Smooth muscle cell of the pulmonary artery (primary cell): ENCODE measurements at places on chromosomes 1 and 21. TPM values are rescaled to one million over a fixed set of nuclear protein-coding genes. Genes with fewer than 3 reads are reported as not detected.

Gene BSND
- total RNA-seq = not detected in 2 replicates

Gene STIL
- total RNA-seq = 1.9 and 4.0 TPM in 2 replicates

Gene IGSF9
- total RNA-seq = 0.36 TPM in 1 of 2 replicates, not detected in the other

Gene C1QA
- not detected in 2 replicates for total RNA-seq

Gene PPM1J
- total RNA-seq = 1.0 and 1.5 TPM in 2 replicates

Gene MAEL
- total RNA-seq = 0.07 TPM in 1 of 2 replicates, not detected in the other

Gene CSRP1
- 424 and 452 TPM in 2 replicates for total RNA-seq

Gene PKLR
- total RNA-seq = under 0.01 TPM in 1 of 2 replicates, not detected in the other

Gene OLFML2B
- 2.2 and 19.4 TPM in 2 replicates for total RNA-seq

Gene BTBD8
- total RNA-seq = 2.1 and 6.9 TPM in 2 replicates

Gene DENND4B
- total RNA-seq = 18.7 and 28.8 TPM in 2 replicates

Gene C1orf74
- 2.4 and 2.6 TPM in 2 replicates for total RNA-seq

Gene TFF2
- total RNA-seq = not detected in 2 replicates

Gene HSPB7
- 45.2 and 102 TPM in 2 replicates for total RNA-seq

Gene PGBD5
- total RNA-seq = 0.17 and 0.20 TPM in 2 replicates

Gene ACP6
- 4.3 and 8.1 TPM in 2 replicates for total RNA-seq

Gene FAM78B
- total RNA-seq = 0.13 and 0.36 TPM in 2 replicates

Gene RNU1-3
- under 0.01 TPM in 2 replicates for total RNA-seq

Gene CADM3
- 0.07 and 0.33 TPM in 2 replicates for total RNA-seq

Gene NHLH1
- 0.07 TPM in 2 replicates for total RNA-seq

Gene ERICH3
- not detected in 2 replicates for total RNA-seq

Gene MAST2
- 29.3 and 46.8 TPM in 2 replicates for total RNA-seq

Gene LRRC53
- not detected in 2 replicates for total RNA-seq

Gene MAP10
- total RNA-seq = 0.85 and 1.2 TPM in 2 replicates

Gene IFNLR1
- total RNA-seq = under 0.01 TPM in 1 of 2 replicates, not detected in the other

Gene DFFB
- 6.3 and 7.5 TPM in 2 replicates for total RNA-seq

Gene LCE3D
- not detected in 2 replicates for total RNA-seq

Gene NPHS2
- total RNA-seq = not detected in 2 replicates

Gene OLIG2
- total RNA-seq = not detected in 2 replicates

Gene RORC
- 0.03 TPM in 1 of 2 replicates, not detected in the other for total RNA-seq

Gene ZBTB8A
- 6.9 and 7.2 TPM in 2 replicates for total RNA-seq

Gene PIGP
- 7.2 and 12.6 TPM in 2 replicates for total RNA-seq

Gene C1orf115
- 0.20 and 0.85 TPM in 2 replicates for total RNA-seq

Gene TADA1
- 7.7 and 8.3 TPM in 2 replicates for total RNA-seq

Gene MTARC1
- total RNA-seq = 1.6 and 1.7 TPM in 2 replicates

Gene RRP1
- 14.0 and 24.6 TPM in 2 replicates for total RNA-seq

Gene RBP7
- 0.26 TPM in 1 of 2 replicates, not detected in the other for total RNA-seq

Gene NPPB
- total RNA-seq = not detected in 2 replicates

Gene SMIM11
- total RNA-seq = 8.1 and 13.5 TPM in 2 replicates

Gene IFI6
- 31.8 and 37.1 TPM in 2 replicates for total RNA-seq

Gene TFF1
- total RNA-seq = not detected in 2 replicates

Gene BMP8B
- under 0.01 TPM in 1 of 2 replicates, not detected in the other for total RNA-seq

Gene KIAA1614
- 6.9 and 8.8 TPM in 2 replicates for total RNA-seq

Gene TRIM17
- total RNA-seq = 0.07 TPM in 2 replicates

Gene CHI3L2
- 6.0 and 13.9 TPM in 2 replicates for total RNA-seq

Gene FAM229A
- total RNA-seq = 0.98 and 1.1 TPM in 2 replicates

Gene ACTL8
- total RNA-seq = 0.07 TPM in 1 of 2 replicates, not detected in the other

Gene HAPLN2
- total RNA-seq = not detected in 2 replicates

Gene C4BPB
- not detected in 2 replicates for total RNA-seq

Gene AMY2A
- total RNA-seq = not detected in 2 replicates

Gene TMED5
- total RNA-seq = 72.0 and 76.1 TPM in 2 replicates

Gene CR1L
- not detected in 2 replicates for total RNA-seq

Gene CCDC17
- total RNA-seq = 1.0 and 1.2 TPM in 2 replicates

Gene AGT
- total RNA-seq = 0.86 and 2.7 TPM in 2 replicates

Gene MAD2L2
- 31.2 and 36.8 TPM in 2 replicates for total RNA-seq

Gene HMGB4
- total RNA-seq = not detected in 2 replicates

Gene SASS6
- total RNA-seq = 1.9 and 2.0 TPM in 2 replicates

Gene CFHR4
- not detected in 2 replicates for total RNA-seq

Gene S100A14
- total RNA-seq = 0.13 TPM in 1 of 2 replicates, not detected in the other
